ENCODE measurements at places on chromosomes 12 and 14.

DNA sequence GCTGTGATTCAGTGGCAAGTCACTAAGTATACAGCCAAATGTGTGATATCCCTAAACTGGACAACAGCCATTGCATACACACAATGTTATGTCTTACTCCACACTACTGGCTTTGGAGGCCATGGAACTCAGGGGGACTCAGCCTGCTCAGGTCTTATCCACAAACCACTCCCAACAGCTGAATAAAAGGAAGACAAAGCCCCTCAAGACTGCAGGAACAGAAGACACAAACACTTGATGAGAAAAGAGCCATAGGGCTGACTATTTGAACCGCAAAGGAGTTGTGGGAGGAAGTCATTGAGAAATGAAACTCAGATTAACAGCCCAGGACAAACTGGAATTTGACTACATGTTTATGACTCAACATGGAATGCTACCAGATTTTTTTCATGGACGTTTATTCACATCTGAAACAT is 40.9 kb downstream of the PTGER2 start:
- DNase-seq = no peak

DNA sequence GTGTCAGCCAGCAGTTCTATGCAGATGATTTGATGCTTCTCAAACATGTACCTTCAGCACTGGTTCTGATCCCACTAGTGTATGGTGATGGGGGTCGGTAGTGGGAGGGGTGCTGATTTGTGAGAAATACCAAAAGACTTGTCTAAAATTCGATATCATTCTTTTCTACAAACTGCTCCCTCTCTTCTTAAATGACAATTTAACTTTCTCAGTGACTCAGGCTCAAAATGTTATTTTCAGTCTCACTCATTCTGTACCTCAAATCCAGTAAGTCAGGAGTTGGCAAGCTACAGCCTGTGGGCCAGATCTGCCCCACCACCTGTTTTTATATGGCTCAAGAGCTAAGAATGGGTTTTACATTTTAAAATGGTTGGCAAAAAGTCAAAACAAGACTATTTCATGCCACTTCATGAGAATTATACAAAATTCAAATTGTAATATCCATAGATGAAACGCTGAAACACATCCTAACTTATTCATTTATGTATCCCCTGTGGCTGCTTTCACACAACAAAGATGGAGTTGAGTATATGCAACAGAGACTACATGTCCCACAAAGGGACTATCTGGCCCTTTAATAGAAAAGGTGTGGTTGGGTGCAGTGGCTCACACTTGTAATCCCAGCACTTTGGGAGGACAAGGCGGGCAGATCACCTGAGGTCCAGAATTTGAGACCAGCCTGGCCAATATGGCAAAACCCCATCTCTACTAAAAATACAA is 6.6 kb upstream of the NOP2 start:
- no peak for DNase-seq

DNA sequence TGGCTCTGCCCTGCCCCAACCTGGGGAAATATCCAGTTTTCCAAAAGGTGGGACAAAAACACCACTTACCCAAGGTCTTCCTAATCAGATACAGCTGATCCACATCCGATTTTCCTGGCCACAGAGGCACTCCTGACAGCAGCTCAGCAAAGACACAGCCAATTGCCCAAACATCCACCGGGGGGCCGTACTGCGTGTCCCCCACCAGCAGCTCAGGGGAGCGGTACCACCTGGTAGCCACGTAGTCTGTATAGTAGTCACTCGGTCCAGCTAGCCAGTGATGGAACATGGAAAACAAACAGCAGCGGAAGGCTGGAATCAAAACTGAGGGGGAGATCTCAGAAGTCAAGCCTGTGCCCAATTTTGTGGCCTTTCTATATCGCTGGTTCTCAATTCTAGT is 28.8 kb downstream of the DMAC2L start:
- DNase-seq = no peak

- no peak for DNase-seq
Observed at GRCh38 chr14:92637864-92638263, 110.6 kb downstream of the LGMN start.

- no peak for DNase-seq
Observed at GRCh38 chr12:7207866-7208625, 18.6 kb downstream of the PEX5 start.

GRCh38 chr14:90760591-90761316 is 55.5 kb downstream of the TTC7B start:
- peak; percentile 61 for DNase-seq

DNA sequence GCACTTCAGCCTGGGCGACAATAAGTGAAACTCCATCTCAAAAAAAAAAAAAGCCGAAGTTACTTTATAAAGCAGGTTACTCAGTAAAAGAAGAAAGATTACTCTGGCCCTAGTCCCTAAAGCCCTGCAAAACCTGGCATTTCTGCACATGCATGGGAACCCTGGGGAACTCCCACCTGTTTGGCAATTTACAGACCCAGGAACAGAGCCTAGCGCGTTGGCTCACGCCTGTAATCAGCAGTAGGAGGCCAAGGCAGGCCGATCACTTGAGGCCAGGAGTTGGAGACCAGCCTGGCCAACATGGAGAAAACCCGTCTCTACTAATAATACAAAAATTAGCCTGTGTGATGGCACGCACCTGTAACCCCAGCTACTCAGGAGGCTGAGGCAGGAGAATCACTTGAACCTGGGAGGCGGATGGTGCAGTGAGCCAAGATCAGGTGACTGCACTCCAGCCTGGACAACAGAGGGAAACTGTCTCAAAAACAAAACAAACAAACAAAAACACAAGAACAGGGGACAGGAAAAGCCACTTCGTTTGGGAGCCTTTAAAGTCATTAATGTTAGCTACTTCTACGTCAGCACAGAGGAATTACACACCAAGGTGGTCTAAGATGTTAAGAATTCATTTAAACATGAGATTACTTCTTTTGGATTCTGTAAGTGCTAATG is 34.1 kb upstream of the SPTSSA start:
- DNase-seq = no peak

GRCh38 chr14:34623506-34623905 is 6.4 kb downstream of the SNX6 start:
- DNase-seq = no peak

GRCh38 chr12:67647799-67648520 is 585 bp upstream of the DYRK2 start:
- peak; percentile 90 for DNase-seq

DNA sequence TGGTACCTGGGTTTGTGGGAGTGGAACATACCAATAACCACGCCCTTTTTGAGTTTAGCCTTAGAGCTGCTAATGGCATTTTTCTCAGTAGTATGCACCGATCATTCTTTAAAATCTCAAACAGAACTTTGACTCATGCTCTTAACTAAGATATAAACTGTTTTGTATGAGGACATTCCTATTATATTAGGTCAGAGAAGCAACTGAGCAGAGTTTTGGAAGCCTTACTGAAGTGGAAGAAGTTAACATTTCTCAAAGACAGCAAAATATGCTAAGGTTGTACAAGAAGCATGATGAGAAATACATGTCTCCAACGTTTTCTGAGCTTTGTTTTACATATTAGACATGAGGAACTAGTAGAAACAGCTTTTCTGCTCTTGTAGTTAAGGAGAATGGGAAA is 819.2 kb downstream of the FSCB start:
- DNase-seq = no peak

All from NCI-H526 (cell line).